ENCODE measurements at places on chromosomes 7 and 10. TPM values are rescaled to one million over a fixed set of nuclear protein-coding genes. Genes with fewer than 3 reads are reported as not detected.

DNA sequence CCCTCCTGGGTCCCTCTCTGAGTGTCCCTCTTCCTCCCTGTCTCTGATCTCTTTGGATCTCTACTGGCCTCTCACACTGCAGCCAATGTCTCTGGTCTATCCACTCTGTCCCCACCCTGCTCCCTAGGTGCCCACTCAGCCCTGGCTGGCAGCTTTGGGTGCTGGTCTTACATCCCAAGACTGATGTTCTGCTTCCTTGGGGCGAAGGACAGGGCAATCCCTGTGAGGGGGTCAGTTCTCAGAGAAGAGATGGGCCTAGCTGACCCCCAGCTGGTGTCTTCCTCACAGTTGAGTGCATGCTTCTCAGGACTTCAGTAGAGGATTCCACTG is 51.7 kb upstream of the CAMK2B start:
- H3K4me3 ChIP-seq, result no peak overlapping the region
- no peaks in the 10 kb centered on the region for H3K27me3 ChIP-seq
- H3K4me1 ChIP-seq, result no peaks in the 10 kb centered on the region
- H3K27ac ChIP-seq, result no peak overlapping the region

- no peaks in the 10 kb centered on the region for H3K4me1 ChIP-seq
- H3K27ac ChIP-seq, result no peak overlapping the region
- no peak for DNase-seq
- no peak overlapping the region for H3K4me3 ChIP-seq
Observed at GRCh38 chr10:77622889-77623291, 14.7 kb downstream of the KCNMA1 start.

GRCh38 chr10:29202386-29202940 is 86.4 kb upstream of the LYZL1 start:
- peaks cover 35% of the 10 kb centered on the region for H3K4me1 ChIP-seq
- no peak for DNase-seq
- H3K36me3 ChIP-seq, result no peaks in the 10 kb centered on the region
- no peak overlapping the region for H3K27ac ChIP-seq

GRCh38 chr7:39908141-39908540 is 41.9 kb upstream of the CDK13 start:
- H3K27ac ChIP-seq, result no peak overlapping the region
- DNase-seq, result no peak
- no peaks in the 10 kb centered on the region for H3K36me3 ChIP-seq
- H3K4me1 ChIP-seq, result no peaks in the 10 kb centered on the region

DNA sequence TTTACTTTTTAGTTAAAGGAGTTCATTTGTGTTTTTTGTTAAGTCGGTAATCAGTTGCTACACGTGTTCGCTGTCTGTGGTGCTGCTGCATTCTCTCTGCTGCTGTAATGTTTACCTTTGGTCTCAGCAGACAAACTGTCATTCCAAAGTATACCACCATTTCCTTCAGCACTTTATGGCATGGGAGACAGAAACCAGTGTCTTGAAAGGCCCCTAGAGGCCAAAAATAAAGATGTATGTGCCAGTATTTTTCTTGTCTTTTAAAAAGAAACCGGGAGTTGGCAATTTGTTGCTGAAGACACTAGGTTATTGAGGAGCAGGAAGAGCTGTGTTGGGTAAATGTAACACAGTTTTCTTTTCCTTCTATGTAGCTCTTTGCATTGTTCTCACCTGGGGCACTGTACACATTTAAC is 24.1 kb downstream of the ZNF92 start:
- H3K36me3 ChIP-seq, result peaks cover 37% of the 10 kb centered on the region
- no peak for DNase-seq
- H3K27ac ChIP-seq, result no peak overlapping the region
- no peaks in the 10 kb centered on the region for H3K27me3 ChIP-seq
- H3K4me3 ChIP-seq, result no peak overlapping the region
- no peaks in the 10 kb centered on the region for H3K4me1 ChIP-seq

DNA sequence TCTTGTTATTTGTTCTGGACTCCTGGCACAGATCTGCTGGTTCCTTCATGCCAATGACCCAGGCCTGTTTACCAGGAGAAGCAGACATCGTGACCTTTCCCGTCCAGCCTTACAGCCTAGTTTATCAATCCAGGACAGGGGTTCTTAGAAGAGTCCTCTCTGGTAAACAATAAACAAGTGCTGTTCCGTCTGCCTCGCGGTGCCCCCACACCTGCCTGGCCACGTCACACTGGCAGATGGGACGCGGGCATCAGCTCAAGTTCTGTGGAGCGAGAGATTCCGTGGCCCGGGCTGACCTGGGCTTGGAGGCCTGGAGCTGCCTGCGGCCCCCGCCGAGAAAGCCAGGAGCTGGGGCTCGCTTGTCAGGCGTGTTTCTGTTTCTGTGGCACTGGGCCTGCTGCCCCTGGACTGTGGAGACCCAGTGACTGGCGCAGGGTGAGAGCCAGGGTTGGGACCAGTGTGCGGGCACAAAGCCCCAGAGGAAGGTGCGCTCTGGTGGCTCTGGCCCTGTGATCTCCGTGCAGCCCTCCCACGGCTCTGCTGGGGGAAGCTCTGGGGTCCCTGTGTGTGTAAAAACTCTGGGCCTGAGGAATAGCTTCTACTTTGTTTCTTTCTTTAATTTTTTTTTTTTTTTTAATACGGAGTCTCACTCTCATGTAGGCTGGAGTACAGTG is 28.4 kb upstream of the PFKFB3 start:
- no peaks in the 10 kb centered on the region for H3K4me1 ChIP-seq
- no peaks in the 10 kb centered on the region for H3K27me3 ChIP-seq
- no peak overlapping the region for H3K27ac ChIP-seq
- no peak for DNase-seq
- H3K4me3 ChIP-seq, result no peak overlapping the region
- no peaks in the 10 kb centered on the region for H3K36me3 ChIP-seq

Gene CALCR
- not detected for total RNA-seq

DNA sequence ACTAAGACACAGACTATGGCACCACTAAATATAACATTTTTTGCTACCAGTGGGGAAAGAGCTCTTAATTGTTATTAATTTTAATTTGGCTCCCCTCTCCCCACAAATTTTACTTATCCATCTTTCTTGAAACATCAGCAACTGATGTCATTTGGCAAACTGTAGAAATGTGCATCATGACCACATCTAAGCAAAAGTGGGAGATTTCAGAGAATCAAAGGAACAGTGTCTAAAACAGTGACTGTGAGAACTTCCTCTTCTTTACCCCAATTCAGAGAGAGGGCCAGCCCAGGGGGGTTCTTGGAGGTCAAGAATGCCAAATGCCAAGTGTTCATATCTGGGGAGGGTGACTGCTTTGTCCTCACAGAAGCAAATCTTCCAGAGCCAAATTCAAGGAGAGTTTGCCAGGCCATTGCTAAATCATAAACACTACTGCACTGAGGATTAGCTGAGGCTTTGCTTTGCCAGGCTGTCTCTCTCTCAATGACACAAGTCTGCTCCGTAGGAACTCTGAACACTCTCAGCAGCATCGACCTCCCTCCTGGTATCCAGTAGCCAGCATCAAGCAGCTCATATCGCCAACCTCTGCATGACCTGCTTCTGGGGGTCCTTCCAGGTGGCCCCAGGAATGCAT is 65.6 kb downstream of the ITIH5 start:
- H3K4me1 ChIP-seq, result no peaks in the 10 kb centered on the region
- DNase-seq, result no peak
- no peaks in the 10 kb centered on the region for H3K36me3 ChIP-seq
- no peak overlapping the region for H3K27ac ChIP-seq
- no peak overlapping the region for H3K4me3 ChIP-seq
- no peaks in the 10 kb centered on the region for H3K27me3 ChIP-seq

Gene HGF
- 0.22 TPM for total RNA-seq

Gene OGA
- total RNA-seq, result 275 TPM

Gene ANK3
- 54.1 TPM for total RNA-seq

GRCh38 chr10:29407280-29407858 is 118.5 kb downstream of the LYZL1 start:
- no peaks in the 10 kb centered on the region for H3K36me3 ChIP-seq
- no peak overlapping the region for H3K27ac ChIP-seq
- no peak overlapping the region for H3K4me3 ChIP-seq
- no peaks in the 10 kb centered on the region for H3K4me1 ChIP-seq

DNA sequence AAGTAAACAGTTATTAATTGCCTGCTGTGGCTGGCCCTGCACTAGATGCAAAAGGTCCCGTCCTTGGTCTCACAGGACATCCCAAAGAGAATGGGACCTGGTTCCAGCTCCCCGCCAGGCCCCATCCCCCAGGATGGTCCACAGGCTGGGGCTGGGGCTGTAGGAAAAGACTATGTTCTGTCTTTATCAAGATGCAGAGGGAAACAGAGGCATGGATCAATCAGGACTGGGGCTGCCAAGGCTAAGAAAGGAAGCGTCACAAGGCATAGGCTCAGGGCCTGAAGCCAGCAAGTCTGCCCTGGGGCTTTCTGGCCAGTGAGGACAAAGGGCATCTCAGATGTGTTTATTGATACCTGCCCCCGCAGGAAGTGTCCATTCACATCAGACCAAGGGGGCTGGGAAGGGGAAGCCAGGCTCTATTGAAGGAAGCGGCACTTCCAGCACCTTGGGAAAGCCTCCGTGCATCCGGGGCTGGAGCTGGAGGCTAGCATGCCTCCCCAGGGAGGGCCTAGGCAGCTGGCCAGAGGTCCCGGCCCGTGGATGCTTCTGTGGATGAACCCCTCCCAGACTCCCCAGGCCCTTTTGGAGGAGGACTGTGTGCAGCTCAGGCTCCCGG is 5.8 kb downstream of the VSIR start:
- no peak overlapping the region for H3K27ac ChIP-seq
- no peaks in the 10 kb centered on the region for H3K36me3 ChIP-seq
- H3K27me3 ChIP-seq, result peaks cover 21% of the 10 kb centered on the region
- H3K4me1 ChIP-seq, result peaks cover 4% of the 10 kb centered on the region
